Stimulated activated CD8-positive, alpha-beta memory T cell treated with anti-CD3 and anti-CD28 coated beads, Interleukin-2, amount 100 ng/mL, for 48 hours (primary cell): ENCODE measurements at places on chromosomes 2 and 18.

DNA sequence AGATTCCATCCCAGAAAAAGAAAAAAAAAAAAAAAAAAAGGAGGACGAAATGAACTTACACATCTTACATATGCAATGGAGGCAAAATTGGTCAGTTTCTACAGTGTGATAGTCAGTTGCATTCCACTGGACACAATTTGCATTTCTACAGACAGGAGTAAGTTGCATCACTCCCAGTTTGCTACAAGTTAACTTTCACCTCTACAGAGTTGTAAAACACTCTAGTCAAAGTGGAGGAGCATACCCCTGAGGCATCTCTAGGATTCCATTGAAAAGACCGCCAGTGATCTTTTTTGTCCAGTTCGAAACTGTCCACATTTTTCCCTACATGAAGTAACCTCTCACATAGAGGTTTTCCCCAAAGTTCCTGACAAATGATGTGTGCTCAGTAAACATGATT is 202.8 kb downstream of the VAPA start:
- DNase-seq, result no peak

DNA sequence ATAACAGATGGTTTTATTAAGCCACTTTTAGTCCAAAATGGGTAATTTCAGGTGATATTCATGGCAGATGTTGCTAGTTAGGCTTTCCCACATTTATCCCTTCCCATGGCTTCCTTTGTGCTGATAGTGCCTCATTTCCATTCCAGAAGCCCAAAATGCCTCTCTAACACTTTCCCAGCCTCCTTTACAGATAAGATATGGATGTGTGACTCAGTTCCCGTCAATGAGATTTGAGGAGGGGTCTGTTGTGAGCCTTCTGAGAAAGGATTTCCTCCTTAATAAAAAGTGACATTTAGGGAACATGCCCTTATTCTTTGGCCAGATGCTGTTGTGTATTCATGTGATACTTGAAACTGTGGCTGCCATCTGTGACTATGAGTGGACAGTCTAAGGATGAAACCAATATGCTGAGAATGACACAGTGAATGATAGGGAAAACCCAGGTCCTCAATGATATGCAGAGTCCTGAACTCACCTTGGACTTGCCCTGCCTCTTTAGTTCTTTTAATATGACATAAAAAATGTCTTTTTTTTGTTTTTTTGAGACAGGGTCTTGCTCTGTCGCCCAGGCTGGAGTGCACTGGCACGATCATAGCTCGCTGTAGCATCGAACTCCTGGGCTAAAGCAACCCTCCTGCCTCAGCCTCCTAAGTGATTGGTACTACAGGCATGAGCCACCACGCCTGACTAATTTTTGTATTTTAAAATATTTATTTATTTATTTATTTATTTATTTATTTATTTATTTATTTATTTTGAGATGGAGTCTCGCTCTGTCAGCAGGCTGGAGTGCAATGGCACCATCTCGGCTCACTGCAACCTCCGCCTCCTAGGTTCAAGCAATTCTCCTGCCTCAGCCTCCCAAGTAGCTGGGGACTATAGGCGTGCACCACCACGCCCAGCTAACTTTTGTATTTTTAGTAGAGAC is 5.8 kb upstream of the ACSL3 start:
- no peak for DNase-seq

DNA sequence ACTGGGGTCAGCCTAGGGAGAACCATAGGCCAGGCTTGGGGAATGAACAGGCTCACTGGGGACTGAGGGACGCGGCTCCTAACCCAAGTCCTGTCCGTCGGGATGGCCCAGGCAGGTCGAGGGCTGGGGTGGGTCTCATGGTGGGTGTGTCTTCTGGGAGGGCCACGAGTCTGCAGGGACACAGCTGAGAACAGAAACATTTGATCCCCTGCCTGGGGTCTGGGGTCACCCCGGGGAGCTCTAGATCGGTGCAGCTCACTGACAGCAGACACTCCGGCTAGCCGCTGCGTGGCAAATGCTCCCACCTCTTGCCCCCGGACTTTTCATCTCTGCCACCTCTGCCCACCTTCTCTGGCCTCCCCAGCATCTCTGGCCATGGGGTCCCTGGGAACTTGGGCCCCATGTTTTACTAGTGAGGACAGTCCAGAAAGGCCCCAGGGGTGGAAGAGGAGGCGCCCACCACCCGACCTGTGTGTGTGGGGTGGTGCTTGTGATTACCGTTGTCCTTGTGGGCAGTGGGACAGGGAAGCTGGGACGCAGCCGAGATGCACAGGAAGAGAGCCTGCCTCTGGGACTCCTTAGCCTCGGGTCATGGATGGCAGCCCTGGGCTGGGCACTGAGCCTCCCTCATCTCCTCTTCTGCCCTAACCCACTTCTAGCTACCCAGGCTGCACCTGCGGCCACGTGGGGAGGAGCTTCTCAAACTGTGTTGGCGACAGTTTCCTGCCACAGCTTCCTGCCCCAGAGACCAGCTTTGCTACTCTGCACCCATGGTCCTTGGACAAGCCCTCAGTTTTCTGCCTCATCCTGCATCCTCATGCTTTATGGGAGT is 4.9 kb downstream of the ZAP70 start:
- DNase-seq, result peak; percentile 58

DNA sequence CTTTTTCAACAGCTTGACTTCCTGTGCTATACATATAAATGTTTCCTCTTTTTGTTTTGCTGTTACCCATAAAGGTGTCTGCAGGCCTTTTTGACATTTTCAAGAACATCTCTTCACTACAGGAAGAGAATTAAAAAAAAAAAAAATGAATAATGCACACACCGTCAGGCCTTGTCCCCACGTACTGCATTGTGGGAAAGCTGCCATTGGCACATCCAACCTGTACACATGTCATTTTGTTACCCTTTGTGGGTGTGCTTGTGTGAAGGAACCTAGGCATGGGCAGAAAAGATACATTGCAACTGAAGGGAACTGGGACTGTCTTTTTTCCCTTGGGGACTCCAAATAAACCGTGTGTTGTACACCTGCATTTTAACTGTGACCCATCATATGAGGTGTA is 16.8 kb upstream of the TMEM37 start:
- DNase-seq, result no peak
